Astrocyte (in vitro differentiated cells and primary cell): ENCODE measurements at places on chromosomes 4 and X.

DNA sequence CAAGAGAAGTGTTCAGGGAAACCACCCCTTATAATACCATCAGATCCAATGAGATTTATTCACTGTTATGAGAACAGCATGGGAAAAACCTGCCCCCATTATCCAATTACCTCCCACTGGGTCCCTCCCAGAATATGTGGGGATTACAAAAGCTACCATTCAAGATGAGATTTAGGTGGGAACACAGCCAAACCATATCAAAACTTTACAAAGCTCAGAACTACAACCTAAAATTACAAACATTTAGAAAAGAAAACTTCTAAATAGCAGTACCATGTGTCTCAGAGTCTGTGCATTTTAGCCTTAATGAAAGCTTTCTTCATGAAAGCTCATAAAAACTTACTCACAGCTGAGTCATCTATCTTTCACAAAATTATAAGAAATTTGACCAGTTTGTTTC is 1442.8 kb upstream of the PCDH7 start:
- H3K4me3 ChIP-seq = no peak overlapping the region
- no peaks in the 10 kb centered on the region for H3K36me3 ChIP-seq
- H3K27ac ChIP-seq = peak overlapping the region; percentile 36
- peaks cover 4% of the 10 kb centered on the region for H3K4me1 ChIP-seq
- no peaks in the 10 kb centered on the region for H3K27me3 ChIP-seq

GRCh38 chr4:167906851-167907250 is 185.5 kb upstream of the ANXA10 start:
- no peak overlapping the region for H3K4me3 ChIP-seq
- no peaks in the 10 kb centered on the region for H3K36me3 ChIP-seq
- H3K27ac ChIP-seq = no peak overlapping the region
- H3K4me1 ChIP-seq = peaks cover 5% of the 10 kb centered on the region
- no peaks in the 10 kb centered on the region for H3K27me3 ChIP-seq
- DNase-seq = peak; percentile 18

DNA sequence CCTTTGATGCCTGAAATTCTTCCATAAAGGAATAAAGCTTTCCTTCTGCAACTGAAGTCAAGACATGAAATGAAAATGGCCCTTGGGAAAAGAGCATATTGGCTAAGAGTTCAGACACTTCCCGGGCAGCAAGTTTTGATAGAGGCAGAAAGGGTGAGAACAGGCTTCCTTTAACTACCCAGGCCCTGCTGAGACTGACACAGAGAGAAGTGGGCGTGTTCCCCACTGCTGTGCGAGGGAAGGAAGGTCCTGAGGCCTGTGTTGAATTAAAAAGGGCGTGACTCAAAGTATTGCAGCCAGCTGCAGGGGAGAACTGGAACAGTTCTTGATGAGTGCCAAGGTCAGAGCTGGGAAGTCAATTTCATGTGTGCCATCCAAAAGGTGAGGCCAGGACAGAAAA is 33.9 kb upstream of the ADGRG2 start:
- H3K27me3 ChIP-seq = no peaks in the 10 kb centered on the region
- no peaks in the 10 kb centered on the region for H3K36me3 ChIP-seq
- no peak overlapping the region for H3K4me3 ChIP-seq
- no peak overlapping the region for H3K27ac ChIP-seq
- DNase-seq = no peak

- no peak overlapping the region for H3K4me3 ChIP-seq
- peak; percentile 97 for DNase-seq
- H3K27me3 ChIP-seq = no peaks in the 10 kb centered on the region
- no peaks in the 10 kb centered on the region for H3K36me3 ChIP-seq
These were observed 32.7 kb upstream of the JADE1 start for GRCh38 chr4:128776794-128777216.

- H3K27me3 ChIP-seq = no peaks in the 10 kb centered on the region
- no peaks in the 10 kb centered on the region for H3K36me3 ChIP-seq
- H3K4me3 ChIP-seq = no peak overlapping the region
- peaks cover 17% of the 10 kb centered on the region for H3K4me1 ChIP-seq
- DNase-seq = no peak
These were observed 31.1 kb upstream of the PDLIM3 start for GRCh38 chr4:185566425-185566824.

DNA sequence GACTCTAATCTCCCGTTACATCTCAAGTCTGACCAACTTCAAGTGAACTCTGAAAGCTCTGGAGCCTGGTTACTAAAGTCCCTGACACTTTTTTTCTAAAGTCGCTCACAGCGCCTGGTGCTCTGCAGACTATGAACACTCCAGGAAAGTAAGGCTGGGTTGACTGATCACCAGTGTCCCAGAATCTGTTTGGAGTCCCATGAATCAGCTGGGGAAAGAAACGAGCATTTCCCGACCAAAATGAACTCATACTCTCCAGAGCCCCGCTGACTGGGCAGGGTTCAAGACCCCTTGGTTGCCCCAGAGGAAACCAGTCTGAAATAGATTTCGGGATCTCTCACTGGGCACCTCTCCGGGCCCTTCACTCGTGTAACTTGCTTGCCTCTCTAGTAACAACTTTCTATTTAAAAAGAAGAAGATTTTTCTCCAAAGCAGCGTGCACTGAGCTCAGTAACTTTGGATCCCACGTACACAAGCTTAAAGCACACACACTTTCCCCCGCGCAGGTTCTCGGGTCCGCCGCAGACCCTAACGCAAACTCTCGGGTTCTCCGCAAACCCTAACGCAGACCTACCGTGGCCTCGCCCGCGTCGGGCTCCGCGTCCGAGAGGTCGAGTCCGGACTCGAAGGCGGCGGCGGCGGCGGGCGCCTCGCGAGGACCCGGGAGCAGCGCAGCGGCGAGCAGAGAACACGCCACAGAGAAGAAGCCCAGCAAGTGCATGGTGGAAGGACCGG is 964 bp downstream of the VEGFC start:
- H3K27ac ChIP-seq = peak overlapping the region; percentile 77
- H3K4me3 ChIP-seq = peak overlapping the region; percentile 96
- no peak for DNase-seq
- no peaks in the 10 kb centered on the region for H3K27me3 ChIP-seq
- peaks cover 22% of the 10 kb centered on the region for H3K4me1 ChIP-seq

GRCh38 chrX:81662381-81662780 is 460.5 kb downstream of the SH3BGRL start:
- H3K27me3 ChIP-seq = no peaks in the 10 kb centered on the region
- peak; percentile 34 for DNase-seq
- no peak overlapping the region for H3K4me3 ChIP-seq
- no peaks in the 10 kb centered on the region for H3K4me1 ChIP-seq
- H3K36me3 ChIP-seq = no peaks in the 10 kb centered on the region

DNA sequence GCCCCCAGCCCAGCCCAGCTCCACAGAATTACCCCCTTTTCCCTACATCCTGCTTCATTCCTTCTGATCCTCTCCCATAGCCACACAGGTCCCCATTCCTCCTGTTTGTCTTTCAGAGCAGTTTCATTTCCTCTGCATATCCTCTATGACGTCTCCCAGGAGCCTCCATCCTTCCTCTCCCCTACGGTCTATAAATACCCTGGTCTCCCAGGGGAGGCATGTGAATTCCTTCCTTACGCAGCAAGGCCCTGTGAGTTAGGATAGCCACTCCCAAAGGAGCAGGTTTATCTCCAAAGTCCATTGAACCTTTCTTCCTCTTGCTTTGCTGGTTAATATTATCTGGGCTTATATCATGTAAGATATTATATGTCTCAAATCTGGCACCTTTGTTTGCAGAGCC is 8.4 kb upstream of the APLN start:
- H3K27ac ChIP-seq = peak overlapping the region; percentile 6
- peaks cover 19% of the 10 kb centered on the region for H3K4me1 ChIP-seq
- H3K27me3 ChIP-seq = no peaks in the 10 kb centered on the region

DNA sequence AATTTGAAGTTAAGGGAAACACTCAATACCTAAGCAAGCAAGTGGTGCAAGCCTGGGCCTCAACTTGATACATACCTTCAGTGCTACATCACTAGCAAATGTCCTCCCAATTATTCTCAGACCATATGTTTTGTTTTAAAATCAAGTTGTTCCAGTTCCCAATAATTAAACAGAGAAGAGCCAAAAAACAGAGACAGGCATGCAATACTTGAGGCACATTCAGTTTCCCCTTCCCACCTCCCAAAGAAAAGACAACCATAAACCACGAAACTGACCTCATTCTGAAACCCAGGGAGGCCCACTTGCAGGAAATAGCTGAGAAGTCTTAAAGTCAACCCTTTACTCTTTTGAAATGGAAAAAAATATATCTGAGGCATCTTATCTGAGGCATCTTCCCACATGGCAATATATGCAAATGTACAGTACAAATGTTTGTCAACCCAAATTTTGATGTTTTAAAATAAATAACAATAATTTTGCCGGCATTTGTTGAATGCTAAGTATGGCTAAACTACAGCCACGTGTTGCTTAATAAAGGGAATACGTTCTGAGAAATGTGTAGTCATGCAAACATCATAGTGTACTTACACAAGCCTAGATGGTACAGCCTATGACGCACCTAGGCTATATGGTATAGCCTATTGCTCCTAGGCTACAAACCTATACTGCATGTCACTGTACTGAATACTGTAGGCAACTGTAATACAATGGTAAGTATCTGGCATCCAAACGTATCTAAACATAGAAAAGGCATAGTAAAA is 147.5 kb downstream of the TSPAN5 start:
- H3K36me3 ChIP-seq = peaks cover 4% of the 10 kb centered on the region
- DNase-seq = peak; percentile 94
- no peak overlapping the region for H3K4me3 ChIP-seq

- H3K27me3 ChIP-seq = no peaks in the 10 kb centered on the region
- no peaks in the 10 kb centered on the region for H3K4me1 ChIP-seq
- H3K4me3 ChIP-seq = no peak overlapping the region
These were observed 100.2 kb upstream of the JADE1 start for GRCh38 chr4:128709268-128709667.

- H3K36me3 ChIP-seq = no peaks in the 10 kb centered on the region
- peak; percentile 53 for DNase-seq
- no peak overlapping the region for H3K27ac ChIP-seq
- H3K27me3 ChIP-seq = no peaks in the 10 kb centered on the region
These were observed 25.0 kb downstream of the TLR6 start for GRCh38 chr4:38831653-38832052.

DNA sequence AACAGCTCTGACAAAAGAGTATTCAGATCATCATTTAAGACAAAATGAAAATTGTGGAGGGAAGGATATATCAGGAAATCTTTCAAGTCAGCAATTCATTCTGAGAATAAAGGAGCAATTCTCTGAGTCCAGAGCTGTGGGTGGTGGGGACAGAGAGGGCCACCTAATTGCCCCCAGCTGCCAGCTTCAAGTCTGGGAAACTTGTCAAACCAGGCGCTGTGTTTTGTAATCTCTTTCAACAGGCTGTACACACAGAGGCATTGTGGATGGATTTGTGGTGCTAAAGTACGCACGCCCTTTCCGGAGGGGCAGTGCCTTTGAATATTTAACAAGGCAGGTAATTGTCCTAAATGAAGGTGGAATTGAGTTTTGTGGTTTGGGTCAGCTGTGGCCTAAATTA is 591.1 kb upstream of the BOD1L1 start:
- no peak overlapping the region for H3K27ac ChIP-seq
- no peak overlapping the region for H3K4me3 ChIP-seq
- no peak for DNase-seq
- H3K36me3 ChIP-seq = no peaks in the 10 kb centered on the region

GRCh38 chr4:101208171-101208570 is 139.2 kb downstream of the PPP3CA start:
- no peak overlapping the region for H3K27ac ChIP-seq
- peaks cover 10% of the 10 kb centered on the region for H3K4me1 ChIP-seq
- no peak for DNase-seq
- H3K4me3 ChIP-seq = no peak overlapping the region

DNA sequence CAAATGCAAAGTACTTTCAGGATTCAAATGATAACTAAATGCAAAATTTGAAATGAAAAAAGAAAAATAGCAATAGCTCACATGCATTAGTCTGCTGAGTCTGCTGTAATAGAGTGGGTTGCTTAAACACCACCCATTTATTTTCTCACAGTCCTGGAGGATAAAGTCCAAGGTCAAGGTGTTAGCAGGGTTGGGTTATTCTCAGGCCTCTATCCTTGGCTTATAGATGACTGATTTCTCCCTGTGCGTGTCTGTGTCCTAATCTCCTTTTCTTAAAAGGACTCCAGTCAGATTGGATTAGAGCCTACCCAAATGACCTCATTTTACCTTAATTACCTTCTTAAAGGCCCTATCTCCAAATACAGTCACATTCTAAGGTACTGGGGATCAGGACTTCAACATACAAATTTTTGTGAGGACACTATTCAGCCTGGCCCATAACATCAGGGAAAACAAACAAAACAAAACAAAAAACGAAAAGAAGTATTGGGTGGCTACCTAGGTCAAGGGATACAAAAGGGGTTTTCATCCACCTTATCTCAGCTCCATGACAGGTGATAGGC is 6.3 kb upstream of the TBL1X start:
- no peaks in the 10 kb centered on the region for H3K36me3 ChIP-seq
- no peak for DNase-seq
- no peak overlapping the region for H3K27ac ChIP-seq

- H3K27me3 ChIP-seq = no peaks in the 10 kb centered on the region
- no peak for DNase-seq
- no peak overlapping the region for H3K4me3 ChIP-seq
These were observed 5.2 kb downstream of the NHS start for GRCh38 chrX:17380221-17380620.

DNA sequence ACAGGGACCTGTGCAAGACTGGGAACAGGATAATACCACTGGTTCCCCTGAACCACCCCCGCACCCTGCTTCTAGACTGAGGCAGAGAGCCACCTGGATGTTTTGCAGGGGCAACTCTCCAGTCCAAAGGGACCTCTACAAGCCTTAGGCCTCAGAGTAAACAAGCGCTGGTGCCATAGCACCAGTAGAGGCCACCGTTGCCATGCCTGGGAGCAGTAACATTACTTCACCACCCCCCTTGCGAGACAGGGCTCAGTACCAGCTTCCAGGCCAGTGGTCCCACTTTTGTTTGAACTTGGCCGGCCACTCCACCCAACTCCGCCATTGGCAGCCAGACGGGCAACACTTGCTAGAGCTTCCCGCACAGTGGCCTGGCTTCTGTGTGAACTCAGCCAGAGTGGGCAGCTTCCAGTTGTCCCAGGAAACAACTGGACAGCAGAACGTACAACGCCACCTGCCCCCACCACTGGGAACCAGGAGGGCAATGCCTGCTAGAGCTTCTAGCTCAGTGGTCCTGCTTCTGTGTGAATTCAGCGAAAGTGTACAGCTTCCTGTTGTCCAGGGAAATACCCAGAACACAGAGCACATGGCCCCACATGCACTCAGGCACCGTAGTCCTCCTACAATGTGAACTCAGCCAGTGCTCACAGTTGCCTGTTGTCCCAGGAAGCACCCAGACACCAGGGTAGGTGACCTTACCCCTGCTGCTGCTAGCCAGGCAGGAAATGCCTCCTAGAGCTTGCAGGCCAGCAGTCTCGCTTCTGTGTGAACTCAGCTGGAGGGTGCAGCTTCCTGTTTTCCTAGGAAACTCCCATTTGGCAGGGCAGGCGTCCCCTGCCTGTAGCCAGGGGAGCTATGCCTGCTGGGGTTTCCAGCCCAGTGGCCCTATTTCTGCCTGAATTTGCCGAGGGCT is 39.9 kb upstream of the PCDH19 start:
- no peaks in the 10 kb centered on the region for H3K4me1 ChIP-seq
- H3K4me3 ChIP-seq = no peak overlapping the region
- no peak overlapping the region for H3K27ac ChIP-seq
- no peak for DNase-seq
- no peaks in the 10 kb centered on the region for H3K36me3 ChIP-seq
